ENCODE measurements at places on chromosomes 12 and 14.

GRCh38 chr12:46124848-46125619 lies 134.7 kb upstream of the SCAF11 start:
- DNase-seq = peak; percentile 78

DNA sequence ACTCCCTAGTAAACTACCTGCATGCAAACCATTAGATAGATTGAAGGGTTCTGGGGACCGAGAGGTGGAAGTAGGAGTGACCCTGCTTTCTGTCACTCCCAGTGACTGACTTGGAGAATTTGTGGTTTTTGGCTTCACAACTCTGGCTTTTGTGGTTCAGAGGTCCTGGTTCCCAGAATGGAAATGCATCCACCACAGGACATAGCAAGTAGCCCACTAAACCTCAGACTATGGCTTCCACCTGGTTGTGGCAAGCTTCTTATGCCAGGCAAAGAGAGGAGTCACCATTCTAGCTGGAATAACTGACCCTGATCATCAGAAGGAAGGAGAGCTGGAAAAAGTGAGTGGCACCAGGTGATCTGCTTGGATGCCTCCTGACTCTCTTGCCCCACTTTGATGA lies 162.4 kb upstream of the TMEM260 start:
- no peak for DNase-seq

DNA sequence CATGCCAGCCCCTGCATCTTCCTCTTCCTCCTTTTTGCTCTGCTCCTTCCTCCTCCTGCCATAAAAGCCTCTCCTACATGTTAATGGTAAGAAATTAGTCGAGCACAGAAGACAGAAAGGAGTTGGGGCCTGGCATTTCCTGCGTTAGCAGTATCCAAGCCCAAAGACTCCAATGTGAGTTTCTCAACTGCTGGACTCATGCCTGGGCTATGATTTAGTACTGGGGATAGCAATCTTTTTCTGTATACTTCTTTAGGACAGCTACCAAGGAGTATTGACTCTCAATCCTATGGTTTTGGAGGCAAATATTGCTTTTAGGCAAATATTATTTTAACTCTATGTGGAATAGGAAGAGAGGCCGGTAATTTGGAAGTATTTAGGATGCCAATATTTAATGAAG lies 18.0 kb upstream of the SLC38A4 start:
- no peak for DNase-seq

DNA sequence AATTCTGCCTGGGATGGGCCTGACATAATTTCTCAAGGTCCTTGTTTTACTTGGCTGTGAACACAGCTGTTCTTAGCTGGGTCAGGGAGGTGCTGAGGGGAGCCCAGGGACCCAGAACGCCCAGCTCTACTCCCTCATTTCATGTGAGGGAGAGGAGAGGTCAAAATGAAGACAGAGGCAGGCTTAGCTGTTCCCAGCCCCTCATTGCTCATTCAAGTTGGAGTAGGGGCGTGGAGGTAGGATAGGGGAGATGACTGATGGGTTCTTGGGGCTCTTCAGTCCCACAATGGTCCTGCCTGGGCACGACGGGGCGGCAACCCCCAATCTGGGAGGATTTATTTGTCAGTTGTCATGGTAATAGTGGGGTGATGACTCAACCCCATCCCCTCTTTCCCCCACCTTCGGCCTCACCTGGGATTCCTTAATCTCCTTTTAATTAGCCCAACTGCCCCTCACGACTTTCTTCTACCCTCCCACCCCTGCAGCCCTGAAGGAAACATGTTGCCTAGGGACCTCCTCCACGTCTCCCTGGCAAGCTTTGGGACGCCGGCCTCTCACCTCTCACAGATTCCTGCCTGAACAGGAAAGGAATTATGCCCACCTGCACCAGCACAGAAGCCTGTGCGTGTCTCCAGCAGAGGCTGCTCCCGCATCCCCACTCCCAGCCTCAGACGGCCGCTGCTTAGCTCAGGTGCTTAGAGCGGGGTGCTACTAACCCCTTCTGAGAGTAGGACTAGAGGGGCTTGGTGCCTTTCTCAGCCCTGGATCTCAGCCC lies 10.2 kb downstream of the SPRYD3 start:
- DNase-seq = no peak

GRCh38 chr12:67656251-67656650 lies 7.7 kb downstream of the DYRK2 start:
- DNase-seq = no peak

GRCh38 chr14:30518867-30519560 lies 39.9 kb upstream of the G2E3 start:
- DNase-seq = no peak

DNA sequence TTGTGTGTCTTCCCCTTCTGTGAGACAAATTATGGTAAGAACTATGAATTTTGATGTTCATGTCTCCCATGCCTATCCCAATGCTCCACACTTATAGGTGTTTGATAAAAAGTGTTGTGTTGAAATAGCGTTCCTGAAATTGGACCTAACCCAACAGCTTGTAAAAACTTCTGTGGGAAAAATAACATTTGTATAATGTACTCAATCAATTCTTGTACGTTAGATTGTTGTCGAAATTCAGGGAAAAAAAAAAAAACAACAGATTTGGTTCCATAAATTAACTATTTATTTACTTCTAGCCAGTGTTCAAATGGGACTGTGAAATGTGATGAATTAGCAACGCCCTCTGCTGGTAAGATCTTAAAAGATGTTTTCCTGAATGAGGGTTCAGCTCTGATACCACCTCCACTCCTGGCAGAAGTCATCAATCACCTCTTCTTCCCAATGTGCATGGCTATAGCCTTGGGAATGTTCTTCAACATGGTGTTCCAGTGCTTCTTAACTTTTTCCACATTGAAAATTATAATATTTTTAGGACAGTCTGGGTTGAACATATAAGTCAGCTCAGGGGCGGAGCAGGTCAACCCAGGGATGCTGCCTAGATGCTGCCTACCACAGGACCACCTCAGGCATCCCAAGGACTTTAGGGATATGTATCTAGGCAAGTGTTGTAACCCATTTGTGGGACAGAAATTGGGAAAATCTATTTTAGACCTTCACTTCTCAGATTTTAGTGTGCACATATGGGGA lies 170.6 kb downstream of the OTOGL start:
- peak; percentile 15 for DNase-seq

GRCh38 chr12:117028254-117028653 lies 71.0 kb downstream of the TESC start:
- DNase-seq = no peak

DNA sequence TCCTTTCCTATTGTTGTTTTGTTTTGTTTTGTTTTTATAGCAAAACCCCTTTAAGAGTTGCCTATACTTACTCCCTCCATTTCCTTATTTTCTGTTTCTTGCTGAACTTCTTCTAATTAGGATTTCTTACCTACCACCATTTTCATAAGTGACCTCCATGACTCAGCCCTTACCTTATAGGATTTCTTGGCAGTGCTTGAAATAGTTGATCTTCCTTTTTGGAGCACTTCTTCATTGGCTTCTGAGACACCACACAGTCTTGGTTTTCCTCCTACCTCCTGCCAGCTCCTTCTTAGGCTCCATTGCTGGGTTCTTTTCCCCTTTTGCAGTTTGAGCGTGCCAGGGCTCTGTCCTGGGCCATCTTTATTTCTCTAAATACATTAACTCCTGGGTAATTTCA lies 23.4 kb upstream of the EID3 start:
- DNase-seq = no peak

Data from K562 (cell line).